ENCODE measurements at places on chromosomes 2 and 18. TPM values are rescaled to one million over a fixed set of nuclear protein-coding genes. Genes with fewer than 3 reads are reported as not detected.
A peak's percentile ranks its signal among the peaks of the same experiment; 100 is the strongest.

- no peak for DNase-seq
Measured at GRCh38 chr2:119521433-119522050, 2.7 kb downstream of the SCTR start.

The SLC16A14 gene
- polyA plus RNA-seq = 3.4 TPM

GRCh38 chr2:168432565-168433186, 23.4 kb upstream of the CERS6 start:
- no peak for DNase-seq

DNA sequence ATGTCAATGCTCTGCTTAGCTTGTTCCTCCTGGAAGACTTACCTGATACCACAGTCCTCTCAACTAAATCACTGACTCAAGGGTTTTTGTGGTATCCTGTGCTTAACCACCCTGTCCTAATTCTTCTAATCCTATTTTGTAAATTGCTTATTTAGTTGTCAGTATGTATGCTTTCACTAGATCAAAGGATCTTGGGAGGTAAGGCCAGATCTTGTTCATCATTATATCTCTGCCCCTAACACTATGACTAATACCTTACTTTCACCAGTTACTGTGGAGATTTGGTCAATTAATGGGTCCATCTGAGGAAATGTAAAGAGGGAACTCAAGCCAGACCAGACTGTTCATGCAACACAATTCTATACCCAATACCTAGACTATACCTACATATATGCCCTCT, 203.2 kb downstream of the GULP1 start:
- DNase-seq = no peak

GRCh38 chr2:169005080-169005598, 26.0 kb downstream of the ABCB11 start:
- DNase-seq = no peak

GRCh38 chr18:63051928-63052327, 267.6 kb downstream of the BCL2 start:
- no peak for DNase-seq

DNA sequence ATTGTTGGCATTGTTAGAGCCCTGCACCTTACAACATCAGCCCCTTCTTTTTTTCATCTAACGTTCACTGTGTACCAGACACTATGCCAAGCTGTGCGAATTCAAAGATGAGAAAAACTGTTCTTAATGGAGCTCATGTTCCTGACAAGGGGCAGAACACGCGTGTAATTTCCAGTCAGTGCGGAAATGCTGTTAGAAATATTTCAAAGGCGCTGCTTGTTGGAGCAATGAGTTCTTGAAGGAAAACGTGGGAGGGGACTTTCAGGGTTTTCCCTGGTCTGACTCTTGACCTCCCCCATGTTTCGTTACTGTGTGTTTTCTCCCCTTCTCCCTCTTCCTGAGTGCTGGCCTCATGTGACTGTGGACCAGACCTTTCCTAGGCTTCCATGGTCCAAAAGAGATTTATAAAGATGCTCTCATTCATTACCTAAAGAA, 1.5 kb downstream of the MTHFD2 start:
- DNase-seq = no peak

The SLC9A4 gene
- polyA plus RNA-seq = 0.16 TPM

The SEMA4C gene
- 27.3 TPM for polyA plus RNA-seq

DNA sequence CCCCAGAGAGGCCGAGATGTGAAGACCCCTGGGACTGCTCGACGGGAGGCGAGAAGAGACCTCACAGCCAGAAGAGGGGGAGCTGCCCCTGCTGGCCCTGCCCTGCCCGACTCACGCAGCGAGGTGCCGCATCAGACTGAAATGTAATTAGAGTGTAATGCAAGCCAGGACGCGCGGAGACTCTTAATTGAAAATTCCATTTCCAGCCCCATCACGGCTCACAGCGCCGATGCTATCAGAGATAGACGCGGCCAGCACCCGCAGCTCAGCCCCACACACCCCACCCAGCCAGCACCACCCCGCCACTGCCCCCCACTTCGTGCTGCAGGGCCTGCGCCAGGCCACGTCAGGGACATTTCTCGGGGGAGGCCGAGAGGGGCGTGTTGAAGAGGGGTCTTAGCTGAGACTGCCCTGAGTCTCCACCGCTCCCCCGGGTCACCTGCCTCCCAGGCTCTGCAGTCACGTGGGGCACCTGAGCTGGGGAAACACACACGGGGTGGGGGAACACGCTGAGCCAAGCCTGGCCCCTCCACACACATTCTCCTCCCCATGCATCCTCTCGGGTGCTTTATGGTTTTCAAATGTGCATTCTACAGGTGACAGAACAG, 78.1 kb downstream of the TEX51 start:
- no peak for DNase-seq

DNA sequence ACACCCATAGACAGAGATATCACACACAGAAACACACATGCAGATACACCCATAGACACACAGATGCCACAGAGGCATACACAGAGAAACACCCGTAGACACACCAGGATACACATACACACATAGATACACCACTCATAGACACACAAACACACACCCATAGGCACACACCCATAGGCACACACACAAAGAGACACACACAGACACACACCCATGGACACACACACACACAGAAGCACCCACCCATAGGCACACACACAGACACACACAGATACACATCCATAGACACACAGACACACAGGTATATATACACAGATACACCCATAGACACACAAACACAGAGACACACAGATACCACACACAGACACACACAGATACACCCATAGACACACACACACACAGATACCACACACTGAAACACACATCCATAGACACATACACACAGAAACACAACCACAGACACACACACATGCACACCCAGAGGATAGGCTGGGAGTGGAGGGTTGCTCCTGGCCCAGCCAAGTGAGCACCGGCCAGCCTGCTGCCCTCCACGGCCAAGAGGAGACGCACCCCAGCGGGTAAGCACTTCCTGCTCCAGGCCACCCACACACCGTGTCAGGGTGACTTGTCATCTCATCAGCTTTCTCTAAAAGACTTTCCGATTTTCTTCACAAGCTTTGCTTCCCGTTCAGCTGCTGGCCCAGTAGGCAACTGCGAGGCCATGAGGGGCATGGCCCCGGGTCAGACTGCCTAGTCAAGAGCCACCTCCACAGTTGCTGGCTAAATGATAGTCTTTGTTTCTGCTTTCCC, 14.1 kb upstream of the CNNM3 start:
- no peak for DNase-seq

- no peak for DNase-seq
Measured at GRCh38 chr2:230412846-230413245, 3.2 kb upstream of the SP100 start.

DNA sequence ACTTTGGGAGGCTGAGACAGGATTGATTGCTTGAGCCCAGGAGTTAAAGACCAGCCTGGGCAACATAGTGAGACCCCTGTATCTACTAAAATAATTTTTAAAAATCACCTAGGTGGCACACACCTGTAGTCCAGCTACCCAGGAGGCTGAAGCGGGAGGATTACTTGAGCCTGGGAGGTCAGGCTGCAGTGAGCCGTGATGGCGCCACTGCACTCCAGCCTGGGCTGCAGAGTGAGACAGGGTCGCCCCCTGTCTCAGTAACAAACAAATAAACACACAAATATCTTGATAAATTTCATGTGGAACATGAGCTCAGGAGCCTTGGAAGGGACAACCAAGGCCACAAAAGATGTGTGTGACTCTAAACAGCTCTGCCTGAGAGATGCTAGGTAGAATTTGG, 11.7 kb upstream of the ANKRD53 start:
- no peak for DNase-seq

The UNC80 gene
- 2.6 TPM for polyA plus RNA-seq

DNA sequence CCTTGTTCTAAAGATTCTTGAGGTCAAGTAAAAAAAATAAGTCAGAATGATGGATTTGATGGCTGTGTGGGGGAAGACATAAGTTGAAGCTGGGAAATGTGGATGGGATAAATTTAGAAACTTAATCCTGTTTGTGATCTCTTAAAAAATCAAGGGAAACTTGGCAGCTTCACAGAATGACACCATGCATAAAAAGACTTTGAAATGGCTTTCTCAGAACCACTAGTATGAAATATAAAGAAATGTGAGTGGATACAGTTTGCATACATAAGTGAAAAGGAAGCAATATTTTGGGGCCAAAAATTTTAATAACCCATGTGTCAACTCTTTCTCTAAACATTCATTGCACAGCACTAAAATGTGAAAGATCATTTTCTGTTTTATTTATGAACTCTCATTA, 21.7 kb downstream of the CDH19 start:
- DNase-seq = no peak

- DNase-seq = peak; percentile 5
Measured at GRCh38 chr2:232927793-232928550, 57.9 kb downstream of the SNORC start.

DNA sequence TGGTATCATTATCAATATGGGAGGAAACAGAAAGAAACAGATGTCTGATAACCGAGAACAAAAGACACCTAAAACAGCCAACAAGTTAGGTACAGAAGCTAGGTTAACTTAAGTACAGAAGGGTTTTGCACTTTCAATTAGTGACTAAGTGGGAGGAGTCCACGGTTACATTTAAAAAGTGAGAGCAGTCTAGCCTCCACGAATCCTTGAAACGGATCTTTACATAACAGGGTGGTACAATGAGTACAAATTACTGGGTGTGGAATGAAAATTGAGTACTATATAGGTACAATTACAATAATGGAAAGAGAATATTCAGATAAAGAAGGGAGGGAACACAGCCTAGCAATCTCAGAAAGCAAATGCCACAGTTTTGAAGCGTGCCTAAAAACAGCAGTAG, 76.6 kb downstream of the TLK1 start:
- DNase-seq = no peak

- DNase-seq = no peak
Measured at GRCh38 chr18:56278421-56279003, 359.9 kb downstream of the TXNL1 start.

DNA sequence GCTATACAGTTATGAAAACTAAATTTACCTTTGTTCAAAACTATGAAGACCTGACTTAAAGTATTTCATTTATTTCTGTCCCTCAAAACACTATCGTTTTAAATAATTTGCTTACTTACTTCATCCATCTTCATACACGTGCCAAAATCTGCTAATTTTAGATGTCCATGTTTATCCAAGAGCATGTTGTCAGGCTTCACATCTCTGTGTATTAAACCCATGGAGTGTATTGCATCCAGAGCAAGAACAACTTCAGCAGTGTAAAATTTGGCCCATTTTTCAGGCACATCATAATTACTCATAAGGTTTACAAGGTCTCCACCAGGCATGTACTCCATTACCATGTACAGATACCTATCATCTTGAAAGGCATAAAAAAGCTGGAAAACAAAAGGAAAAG, 80.3 kb downstream of the SLC66A3 start:
- no peak for DNase-seq

DNA sequence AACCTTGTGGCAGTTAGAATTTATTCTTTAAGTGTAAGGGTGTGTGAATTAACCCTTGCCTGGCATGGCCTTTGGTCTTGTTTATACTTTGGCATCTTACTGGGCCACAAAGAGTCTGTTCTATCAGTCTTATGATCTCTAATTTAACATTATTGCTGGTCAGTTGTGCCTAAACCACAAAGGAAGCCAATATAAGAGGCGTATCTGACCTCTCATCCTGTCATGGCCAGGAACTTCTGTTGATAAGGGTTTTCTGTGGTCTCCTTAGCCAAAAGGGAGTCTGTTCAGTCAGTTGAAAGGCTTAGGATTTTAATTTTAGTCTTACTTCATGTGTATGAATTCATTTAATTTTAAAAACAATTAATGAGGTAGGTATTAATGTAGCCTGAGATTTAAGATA, 127.2 kb downstream of the LRRTM4 start:
- no peak for DNase-seq

The AGXT gene
- polyA plus RNA-seq = 0.11 TPM

The SUCLG1 gene
- polyA plus RNA-seq = 71.4 TPM

The CD8A gene
- 0.34 TPM for polyA plus RNA-seq

- DNase-seq = no peak
Measured at GRCh38 chr18:59270689-59271257, 2.5 kb downstream of the RAX start.

DNA sequence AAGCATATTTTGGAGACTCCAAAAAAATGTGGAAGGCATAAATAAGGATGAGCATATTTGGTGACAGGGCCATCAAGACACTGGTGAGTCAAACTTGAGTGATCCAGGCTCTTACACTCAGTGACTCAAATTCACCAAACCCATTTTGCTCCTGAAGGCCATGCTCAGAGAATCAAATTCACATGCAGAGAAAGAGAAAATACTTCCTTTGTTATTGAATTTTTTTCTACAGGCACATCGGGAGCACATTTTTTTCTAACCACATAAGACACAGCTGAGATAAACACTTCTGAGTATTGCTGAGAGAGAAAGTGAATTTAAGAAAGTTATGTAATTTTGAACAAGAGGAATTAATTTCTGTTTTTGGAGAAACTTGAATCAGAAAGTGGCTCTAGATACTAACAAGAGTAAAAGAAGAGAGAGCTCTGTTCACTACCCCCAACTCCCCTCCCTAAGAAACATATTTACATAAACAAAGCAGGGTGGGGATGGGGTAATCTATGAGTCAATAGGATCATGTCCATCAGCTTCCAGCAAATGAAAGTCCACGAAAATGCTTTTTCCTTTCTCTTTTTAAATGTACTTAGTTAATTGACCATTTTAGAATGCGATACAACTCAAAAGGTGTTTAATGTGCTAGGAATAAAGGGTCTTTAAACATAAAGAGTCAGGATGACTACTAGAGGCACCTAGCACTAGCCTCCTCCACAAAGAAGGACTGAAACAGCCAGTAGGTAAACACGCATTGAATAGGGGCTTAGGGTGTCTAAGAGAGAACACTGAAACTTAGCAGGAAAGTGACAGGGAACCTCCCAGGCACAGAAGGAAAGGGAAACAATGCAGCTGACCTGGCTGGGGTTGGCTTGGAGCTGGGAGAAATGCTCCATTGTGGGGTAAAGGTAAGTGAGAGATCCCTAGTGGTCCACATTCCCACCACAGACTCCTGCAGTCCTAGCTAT, 152.3 kb downstream of the KCNE4 start:
- no peak for DNase-seq

DNA sequence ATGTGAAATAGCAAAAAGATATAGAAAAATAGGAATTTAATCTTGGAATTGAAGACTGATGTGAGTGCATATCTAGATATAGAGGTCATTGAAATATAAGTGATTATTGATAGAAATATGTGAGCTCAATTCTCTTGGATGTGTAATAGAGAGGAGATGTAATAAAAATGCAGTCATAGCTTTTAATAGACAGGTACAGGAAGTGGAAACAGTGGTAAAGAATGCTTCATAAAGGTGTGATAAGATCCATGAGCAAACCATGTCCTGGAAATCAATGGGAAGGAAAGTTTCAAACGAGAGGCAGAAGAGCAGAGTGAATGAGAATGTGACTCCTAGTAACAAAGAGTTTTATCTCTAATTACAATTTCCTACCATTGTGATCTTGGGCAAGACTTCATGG, 634.7 kb upstream of the ZNF804A start:
- DNase-seq = no peak

Data from muscle of back (tissue), 13 donors.